ENCODE measurements at places on chromosomes 4 and X. TPM values are rescaled to one million over a fixed set of nuclear protein-coding genes. Genes with fewer than 3 reads are reported as not detected.

- DNase-seq: no peak
Measured at GRCh38 chrX:13374364-13374763, 54.5 kb upstream of the ATXN3L start.

- no peak for DNase-seq
Measured at GRCh38 chrX:19746919-19747651, 140.3 kb downstream of the SH3KBP1 start.

DNA sequence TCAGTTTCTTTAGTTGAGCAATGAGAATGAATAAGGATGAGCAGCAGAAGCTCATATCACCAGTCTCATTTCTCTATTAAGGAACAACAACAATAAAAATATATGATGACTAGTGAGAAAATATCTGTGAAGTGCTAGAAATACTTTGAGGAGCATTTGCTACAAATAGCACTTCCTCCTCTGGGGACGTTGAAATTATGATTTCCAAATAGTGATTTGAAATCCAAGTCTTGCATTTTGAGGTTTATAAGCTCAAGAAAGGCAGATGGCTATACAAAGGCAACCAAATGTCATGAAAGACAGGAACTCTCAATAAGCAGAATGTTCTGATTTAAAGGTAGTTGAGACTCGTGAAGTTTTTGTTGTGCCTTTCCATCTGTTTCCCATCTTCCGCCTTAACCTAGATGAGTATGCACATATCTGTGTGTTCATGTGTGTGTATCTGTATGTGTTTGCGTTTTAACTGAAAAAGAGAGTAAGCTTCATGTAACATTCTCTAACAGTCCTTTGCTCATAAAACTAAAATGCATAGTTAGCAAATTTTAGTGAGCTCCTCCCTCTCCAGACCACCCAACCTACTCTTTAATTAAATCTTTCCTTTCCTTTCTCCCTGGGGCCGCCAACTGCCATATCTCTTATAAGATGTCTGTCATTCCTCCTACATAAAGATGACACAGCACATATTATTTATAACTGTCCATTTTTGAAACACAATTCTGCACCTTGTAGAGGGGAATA lies 222.6 kb upstream of the RASGEF1B start:
- DNase-seq: no peak

The SYP gene
- 4.2 TPM for total RNA-seq

DNA sequence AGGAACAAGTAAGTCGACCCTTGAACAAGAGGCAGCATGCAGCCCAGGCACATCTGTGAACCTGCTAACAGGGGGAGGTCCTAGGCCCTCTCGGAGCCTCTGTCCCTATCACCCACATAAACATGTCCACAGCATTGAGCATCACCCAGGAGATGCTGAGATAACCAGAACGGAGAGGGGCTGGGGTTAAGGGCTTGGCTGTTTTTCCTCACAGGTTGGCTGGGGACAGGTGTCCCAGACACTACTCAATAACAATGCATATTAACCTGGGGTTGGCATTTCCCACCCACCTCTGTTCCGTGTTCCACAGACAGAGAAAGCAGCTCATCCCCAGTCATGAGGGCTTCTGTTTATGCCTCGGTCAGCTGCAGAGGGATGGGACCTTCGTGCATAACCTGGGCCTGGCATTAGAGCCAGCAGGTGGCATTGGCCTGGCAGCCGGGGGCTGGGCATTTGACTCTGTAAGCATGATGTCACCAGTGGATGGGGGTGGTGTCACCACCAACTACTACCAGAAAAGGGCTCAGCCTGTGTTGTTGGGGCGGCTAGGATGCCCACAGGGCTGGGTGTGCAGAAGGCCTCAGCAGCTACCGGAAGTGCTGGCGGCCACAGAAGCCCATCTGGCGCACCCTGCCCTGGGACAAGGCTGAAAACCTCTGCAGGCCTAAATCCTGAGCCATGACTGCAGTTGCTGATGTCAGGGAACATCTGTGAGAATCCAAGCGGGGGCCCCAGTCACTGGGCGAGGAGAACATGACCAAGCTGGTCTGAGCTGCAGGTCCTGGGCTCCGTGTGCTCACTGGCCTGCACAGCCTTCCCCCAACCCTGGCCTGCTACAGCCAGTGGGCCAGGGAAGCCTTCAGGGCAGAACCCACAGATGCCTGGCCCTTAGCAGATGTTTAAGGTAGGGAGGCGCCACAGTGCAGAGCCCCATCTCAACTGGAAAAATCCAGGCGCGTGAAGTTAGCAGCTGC lies 351.4 kb downstream of the NR3C2 start:
- no peak for DNase-seq

DNA sequence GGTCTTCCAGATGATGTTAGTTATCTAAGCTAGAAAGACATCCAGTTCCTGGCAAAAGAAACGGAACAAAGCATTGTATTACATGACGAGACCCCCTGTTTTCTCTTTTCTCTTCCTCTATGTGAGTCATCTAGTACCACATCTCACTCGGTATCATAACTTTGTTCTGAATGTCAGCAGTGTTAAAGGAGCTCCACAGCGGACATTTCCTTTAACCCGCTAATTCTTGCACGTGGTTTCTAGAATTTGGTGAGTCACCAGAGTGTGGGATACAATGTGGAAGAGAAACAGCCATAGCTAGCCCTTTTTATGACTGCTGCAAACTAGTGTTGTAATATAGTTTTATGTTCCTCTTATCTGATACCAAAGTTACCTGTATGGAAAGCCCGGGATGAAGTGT lies 243.7 kb downstream of the TENM3 start:
- DNase-seq: no peak

DNA sequence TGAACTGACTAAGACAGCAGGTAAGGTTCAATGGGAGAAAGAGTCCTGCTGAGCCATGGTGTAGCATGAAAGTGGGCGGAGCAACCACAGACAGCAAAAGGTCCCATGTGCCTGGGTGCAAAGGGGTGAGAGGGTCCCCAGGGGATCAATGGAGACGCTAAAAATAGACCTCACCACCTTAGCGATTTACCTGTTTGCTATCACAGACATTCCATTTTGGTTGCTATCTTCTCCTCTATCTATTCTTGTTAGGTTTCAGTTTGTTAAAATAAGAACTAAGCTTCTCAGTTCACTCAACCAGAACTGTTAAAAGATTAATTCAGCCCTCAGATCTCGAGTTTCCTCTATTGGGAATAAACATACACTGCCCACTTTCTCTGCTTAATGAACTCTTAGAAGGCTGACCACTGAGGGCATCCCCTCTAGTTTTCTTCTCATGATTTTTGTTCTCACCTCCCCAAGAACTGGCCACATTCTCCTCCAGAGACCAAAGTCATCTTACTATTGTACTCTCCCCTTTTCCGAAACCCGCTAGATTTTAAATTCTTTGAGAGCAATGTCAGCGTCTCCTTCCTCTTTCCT lies 136.7 kb downstream of the PARM1 start:
- DNase-seq: no peak

The ZNF732 gene
- not detected for total RNA-seq

The ZFP92 gene
- 4.5 TPM for total RNA-seq

DNA sequence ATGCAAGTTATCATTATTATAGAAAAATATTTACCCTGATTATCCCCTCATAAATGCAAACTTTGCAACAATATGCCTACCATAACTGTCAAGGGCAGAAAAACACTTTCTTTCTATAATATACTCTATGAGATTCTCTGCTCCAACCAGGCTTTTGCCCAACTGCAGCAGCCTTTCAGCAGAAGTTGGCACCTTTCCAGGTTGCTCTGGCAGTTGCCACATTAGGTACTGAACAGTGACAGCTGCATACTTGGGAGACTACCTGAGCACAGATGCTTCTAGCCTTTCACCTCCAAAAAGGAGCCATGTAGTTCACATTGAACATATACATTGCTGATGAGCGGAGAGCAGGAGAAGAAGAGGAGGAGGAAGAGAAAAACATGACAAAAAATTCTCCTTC lies 69.5 kb upstream of the BRWD3 start:
- DNase-seq: no peak

The FGF5 gene
- total RNA-seq: not detected

DNA sequence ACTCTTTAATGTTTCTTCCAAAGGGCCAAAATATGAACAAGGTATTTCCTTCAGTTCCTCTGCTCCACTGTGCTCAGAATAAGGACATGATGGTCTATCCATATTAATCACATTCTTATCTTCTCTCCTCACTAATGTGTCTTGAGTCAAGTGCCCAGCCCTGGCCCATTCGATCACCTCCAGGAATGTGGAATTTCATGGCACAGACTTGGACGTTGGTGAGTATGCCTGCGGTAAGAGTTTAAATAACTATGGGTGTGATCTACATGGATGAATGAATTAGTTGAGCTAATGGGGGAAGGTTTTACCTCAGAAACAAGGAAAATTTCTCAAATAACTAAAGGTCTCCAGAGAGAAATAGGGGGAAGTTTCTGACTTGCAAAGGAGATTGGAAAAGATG lies 174.0 kb downstream of the NPFFR2 start:
- DNase-seq: no peak

The CNGA1 gene
- 0.53 TPM for total RNA-seq

DNA sequence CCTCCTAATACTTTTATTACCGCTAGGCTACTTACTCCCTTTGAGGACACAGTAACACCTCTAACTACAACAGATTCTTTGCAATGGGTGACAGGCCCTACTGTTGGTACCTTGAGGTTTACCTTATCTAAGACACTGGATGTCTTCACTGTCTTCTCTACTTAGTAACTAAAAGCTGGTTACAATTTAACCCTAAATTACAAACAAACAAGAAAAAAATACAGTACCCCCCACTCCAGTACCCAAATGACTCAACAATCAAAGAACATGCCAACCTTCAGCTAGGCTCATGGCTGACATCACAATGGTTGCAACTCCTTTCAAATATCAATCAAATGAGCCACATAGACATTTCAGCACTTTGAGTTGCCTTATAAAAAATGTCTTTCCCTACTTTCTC lies 198.0 kb downstream of the GUCY2F start:
- DNase-seq: no peak

DNA sequence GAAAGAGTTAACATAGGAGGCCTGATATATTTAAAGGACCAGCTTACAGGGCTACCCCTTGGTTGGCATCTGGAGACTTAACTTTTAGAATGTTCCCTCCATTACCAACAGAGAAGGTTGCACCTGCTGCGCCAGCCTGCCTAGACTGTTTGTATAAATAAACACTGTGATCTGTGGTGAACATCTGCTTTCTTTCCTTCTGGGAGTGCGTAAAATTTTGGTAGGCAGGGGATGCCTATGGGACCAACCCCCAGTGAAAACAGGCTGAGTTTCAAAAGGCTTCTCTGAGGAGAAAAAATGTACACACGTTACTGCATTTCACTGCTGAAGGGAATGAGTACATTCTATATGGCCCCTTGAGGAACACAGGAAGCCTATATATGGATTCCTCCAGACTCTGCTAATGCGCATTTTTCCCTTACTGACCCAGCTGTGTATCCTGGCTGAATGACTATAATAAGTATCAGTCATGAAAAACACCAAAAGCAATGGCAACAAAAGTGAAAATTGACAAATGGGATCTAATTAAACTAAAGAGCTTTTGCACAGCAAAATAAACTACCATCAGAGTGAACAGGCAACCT lies 13.8 kb downstream of the CENPC start:
- no peak for DNase-seq

DNA sequence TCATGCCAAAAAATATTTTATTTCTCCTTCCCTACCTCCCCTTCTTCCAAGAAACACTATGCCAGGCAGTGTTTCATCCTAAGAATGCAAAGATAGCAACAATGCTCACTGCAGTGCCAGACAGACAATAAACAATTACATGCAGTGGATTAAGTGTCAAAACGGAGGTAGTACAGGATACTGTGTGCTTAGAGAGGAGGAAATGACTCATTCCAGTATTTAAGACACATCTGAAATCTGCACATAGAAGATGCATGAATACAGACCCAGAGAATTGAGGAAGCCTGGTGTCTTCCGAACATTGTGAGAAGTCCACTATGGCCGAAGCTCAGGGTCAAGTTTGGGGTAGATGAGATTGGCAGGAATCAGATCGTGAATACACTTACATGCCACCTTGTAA lies 326.4 kb downstream of the PPP3CA start:
- DNase-seq: no peak

The ERCC6L gene
- total RNA-seq: 0.24 TPM

DNA sequence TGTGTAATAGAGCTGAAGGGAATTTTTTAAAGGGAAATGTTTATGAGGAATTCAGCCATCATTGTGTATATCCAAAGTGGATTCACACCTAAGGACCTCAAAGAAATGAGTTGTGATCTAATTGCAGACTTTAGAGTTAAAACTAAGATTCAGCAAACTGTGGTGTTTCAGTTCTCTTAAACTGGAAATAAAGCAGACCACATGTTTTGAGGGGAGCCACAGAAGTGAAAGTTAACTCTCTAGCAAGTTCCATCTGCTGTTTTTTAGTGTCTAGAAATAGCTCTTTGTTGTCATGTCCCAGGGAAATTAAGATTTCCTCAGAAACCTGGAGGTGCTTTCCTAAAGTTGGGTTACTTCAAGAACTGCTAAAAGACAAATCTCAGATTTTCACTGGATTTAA lies 97.3 kb upstream of the DDX3X start:
- no peak for DNase-seq

GRCh38 chr4:38868059-38868960 lies 704 bp downstream of the FAM114A1 start:
- peak; percentile 58 for DNase-seq

- no peak for DNase-seq
Measured at GRCh38 chr4:156265407-156265806, 311.7 kb upstream of the CTSO start.

The IBSP gene
- not detected for total RNA-seq

DNA sequence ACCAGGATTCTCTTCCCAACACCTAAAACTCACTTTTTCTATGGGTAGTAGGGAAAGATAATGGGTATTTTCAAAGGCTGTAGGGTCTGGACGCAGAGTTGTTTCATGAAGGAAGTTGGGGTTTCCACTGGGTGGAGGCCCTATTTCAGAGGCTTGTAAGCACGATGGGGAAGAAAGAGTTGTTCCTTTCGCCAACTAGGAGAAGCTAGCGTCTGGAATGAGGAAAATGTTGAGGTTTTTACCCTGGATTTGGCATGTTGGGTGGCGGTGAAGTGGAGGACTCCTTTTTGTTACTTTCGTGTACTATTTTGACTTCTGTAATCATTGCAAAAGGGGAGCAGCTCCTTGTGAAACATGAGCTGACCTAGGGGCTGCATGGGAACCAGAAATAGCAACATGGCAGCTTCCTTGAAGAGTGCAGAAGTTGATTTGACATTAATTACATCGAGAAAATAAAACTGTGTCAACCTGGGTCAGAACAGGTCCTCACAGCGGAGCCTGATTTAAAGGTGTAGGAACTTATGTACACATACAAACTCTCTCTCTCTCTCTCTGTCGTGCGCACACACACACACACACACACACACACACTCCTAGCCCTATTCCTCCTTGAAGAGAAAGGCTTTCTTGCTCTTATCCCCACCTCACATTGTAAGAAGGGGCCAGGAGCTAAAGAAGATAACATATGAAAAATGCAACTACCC lies 19.1 kb downstream of the VSIG4 start:
- DNase-seq: no peak

The UGT2B17 gene
- 0.18 TPM for total RNA-seq

- no peak for DNase-seq
Measured at GRCh38 chrX:97938706-97939105, 1055.0 kb downstream of the RPA4 start.

DNA sequence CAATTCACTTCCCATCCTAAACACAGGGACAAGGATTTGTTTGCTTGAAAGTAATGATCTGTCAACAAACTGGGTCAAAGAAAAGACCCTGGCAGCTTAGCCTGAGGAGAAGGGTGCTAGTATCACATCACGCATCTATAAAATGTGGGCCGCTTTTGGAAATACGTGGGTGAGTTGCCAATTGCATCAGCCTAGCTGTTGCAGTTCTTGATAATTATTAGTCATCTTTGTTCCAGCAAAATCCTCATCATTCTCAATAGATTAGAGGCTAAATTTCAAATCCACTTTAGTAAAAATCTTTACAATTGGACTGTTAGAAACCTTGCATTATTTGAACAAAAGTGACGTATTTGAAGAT lies 33.6 kb upstream of the TAPT1 start:
- DNase-seq: no peak

The BEX5 gene
- 4.4 TPM for total RNA-seq

The LINC00632 gene
- 173 TPM for total RNA-seq
